GM04504 (cell line): ENCODE measurements at places on chromosomes 16 and 17.

DNA sequence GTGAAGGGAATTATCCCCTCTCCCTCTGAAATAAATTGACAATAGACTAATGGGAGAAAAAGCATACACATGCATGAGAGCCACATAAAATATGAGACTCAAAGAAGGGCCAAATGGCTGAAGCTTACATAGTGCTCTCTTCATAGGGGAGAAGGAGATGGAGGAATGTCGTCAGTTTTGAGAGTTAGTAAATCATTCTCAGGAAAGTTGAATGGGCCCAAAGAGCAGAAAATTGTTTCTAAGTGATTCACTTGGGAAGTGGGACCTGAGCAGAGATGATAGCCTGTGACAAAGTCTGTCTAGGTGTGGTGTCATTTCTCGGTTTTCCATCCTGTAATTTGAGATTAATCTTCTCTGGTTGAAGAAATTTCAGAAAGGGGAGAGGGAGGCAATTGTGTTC, 35.0 kb downstream of the BCAS3 start:
- no peak for DNase-seq

- DNase-seq = no peak
Measured at GRCh38 chr17:36597226-36597625, 4.2 kb upstream of the MRM1 start.

- DNase-seq = no peak
Measured at GRCh38 chr16:27980919-27981700, 82.4 kb downstream of the GSG1L start.

- DNase-seq = no peak
Measured at GRCh38 chr17:38558728-38559050, 47.1 kb downstream of the SRCIN1 start.

GRCh38 chr16:13245713-13246377, 344.4 kb downstream of the SHISA9 start:
- DNase-seq = no peak

GRCh38 chr17:3959921-3960601, 4.2 kb downstream of the ATP2A3 start:
- no peak for DNase-seq

- DNase-seq = no peak
Measured at GRCh38 chr16:16161319-16161718, 62.0 kb downstream of the ABCC6 start.

DNA sequence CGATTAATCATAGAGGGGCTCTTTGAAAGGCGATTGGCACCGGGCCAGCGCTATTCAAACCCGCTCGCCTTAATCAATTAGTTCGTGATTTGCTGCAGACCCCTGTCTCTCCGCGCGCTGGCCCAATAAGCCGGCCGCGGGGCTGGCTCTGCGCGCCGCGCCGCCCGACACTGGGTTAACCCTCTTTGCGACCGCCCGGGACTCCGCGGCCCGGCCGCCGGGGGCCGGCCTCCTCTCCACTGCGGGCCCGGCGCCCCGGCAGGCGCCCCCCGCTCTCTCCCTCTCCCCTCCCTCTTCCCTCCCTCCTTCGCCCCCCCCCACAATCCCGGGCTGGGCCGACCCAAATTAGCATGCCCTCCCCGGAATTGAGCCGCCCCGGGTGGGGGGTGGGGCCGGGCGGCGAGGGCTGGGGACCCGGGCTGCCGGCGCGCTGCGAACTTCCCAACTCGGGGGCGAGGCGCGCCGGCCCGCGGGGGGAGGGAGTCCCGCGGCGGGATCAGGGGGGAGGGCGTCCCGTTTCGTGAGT, 428 bp upstream of the SALL1 start:
- DNase-seq = peak; percentile 62

DNA sequence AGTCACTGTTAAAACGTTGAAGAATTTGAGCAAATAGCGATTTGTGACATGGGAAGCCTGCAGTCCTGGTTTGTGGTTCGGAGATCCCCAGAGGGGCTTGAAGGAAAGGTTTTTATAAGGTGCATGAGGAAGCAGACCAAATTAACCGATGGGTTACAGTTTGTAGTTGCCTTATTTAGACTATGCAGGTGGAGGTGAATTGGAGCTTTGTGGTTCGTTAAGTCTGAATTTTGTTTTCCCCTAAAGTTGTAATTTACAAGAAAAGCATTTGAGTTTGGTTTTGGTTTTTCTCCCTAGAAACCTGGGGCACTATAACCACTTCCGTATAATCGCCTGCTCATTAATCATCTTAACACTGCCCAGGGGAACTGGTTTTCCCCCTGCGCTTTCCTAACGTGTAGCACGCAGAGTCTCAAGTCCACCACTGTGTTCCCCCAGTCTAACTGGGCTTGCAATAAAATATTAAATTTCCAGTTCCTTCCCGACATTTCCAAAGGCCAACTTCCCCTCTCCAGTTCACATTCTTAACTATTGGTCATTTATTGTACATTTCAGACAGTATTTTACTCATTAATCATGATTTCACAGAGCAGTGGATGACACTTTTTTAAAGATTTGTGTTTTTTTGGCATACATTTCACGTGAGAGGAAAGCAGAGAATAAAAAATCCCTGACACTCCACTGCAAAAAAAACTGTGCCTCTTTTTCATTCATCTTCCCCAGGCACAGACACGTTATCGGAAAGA, 932 bp downstream of the ZNF267 start:
- no peak for DNase-seq

- DNase-seq = no peak
Measured at GRCh38 chr17:82243648-82244412, 15.0 kb downstream of the SLC16A3 start.

GRCh38 chr17:11996722-11997146, 541 bp downstream of the ZNF18 start:
- DNase-seq = peak; percentile 25

DNA sequence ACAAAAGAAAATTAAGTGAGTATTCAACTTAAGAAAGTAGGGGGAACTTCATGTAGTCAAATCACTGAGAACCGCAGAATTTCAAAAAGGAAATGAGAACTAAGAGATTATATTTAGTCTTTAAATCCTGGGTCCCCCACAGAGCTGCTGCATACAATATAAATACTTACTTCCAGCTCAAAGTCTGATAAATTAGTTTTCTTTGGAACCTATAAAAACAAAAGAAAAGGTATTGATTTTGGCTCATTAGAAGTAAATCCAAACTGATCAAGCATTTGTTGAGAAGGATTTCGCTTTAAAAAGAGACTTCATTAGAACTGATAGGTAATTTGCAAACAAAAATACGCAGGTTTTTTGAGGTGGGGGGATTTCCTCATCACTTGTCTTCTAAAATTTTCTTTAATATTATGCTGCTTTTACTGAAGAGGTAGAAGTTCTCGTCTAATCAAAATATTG, 21.9 kb downstream of the PARN start:
- DNase-seq = no peak

- DNase-seq = no peak
Measured at GRCh38 chr17:29627951-29628350, 5.2 kb upstream of the CORO6 start.

DNA sequence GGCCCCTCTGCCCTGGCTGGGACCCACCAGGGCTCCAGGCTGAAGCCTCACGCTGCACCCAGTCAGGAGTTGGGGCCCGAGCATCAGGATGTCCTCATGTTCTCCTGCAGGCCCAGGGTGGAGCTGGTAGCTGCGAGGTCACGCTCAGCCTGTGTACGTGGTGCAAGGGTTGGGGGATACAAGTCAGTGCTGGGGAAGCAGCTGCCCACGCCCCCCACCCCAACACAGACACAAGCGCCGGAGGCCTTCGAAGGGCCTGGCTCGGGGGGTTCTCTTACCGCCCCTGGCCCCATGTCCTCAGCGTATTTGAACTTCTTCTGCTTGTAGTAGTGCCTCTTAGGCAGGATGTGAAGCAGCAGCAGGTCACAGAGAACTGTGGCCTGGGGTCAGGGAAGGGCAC, 4.9 kb upstream of the CAMKK1 start:
- no peak for DNase-seq

- no peak for DNase-seq
Measured at GRCh38 chr17:596287-596686, 118.4 kb downstream of the VPS53 start.
